CD4-positive, alpha-beta T cell (primary cell): ENCODE measurements at places on chromosomes 3 and 15.

DNA sequence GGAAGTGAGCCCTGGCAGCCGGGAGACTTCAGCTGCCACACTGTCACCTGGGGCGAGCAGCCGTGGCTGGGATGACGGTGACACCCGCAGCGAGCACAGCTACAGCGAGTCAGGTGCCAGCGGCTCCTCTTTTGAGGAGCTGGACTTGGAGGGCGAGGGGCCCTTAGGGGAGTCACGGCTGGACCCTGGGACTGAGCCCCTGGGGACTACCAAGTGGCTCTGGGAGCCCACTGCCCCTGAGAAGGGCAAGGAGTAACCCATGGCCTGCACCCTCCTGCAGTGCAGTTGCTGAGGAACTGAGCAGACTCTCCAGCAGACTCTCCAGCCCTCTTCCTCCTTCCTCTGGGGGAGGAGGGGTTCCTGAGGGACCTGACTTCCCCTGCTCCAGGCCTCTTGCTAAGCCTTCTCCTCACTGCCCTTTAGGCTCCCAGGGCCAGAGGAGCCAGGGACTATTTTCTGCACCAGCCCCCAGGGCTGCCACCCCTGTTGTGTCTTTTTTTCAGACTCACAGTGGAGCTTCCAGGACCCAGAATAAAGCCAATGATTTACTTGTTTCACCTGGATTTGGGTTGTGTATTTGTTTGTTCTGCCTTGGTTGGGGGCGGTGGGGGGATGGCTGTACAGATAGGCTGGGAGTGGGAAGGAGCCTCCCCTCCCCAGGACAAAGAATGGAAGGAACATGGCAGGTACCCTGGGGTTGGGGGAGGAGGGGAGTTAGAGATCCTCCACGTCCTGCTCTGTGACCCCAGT lies 2.9 kb upstream of the GRM2 start:
- peaks cover 64% of the 10 kb centered on the region for H3K36me3 ChIP-seq
- DNase-seq: no peak
- H3K27me3 ChIP-seq: no peaks in the 10 kb centered on the region
- H3K4me3 ChIP-seq: no peak overlapping the region

DNA sequence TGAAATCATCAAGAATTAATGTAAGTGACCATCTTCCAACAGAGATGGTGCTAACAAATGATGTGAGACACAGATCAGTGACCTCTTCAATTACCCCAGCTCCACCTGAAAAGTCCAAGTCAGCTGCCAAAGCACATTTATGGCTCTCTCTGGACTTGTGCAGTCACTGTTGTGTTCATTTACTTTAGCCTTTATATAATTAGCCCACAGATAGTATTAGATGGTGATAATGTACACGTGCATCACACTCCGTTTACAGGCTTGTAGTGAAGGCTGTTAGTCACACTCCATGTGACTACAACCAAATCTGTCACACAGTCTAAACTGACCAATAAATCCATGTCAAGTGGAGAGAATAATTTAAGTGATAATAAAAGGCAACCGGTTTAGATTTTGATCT lies 331.5 kb upstream of the IL12A start:
- H3K4me1 ChIP-seq: no peaks in the 10 kb centered on the region
- no peak overlapping the region for H3K4me3 ChIP-seq
- no peak overlapping the region for H3K27ac ChIP-seq
- H3K27me3 ChIP-seq: no peaks in the 10 kb centered on the region
- no peak for DNase-seq

- peaks cover 2% of the 10 kb centered on the region for H3K27me3 ChIP-seq
- H3K27ac ChIP-seq: no peak overlapping the region
- no peak overlapping the region for H3K4me3 ChIP-seq
- no peak for DNase-seq
- H3K36me3 ChIP-seq: no peaks in the 10 kb centered on the region
Observed at GRCh38 chr3:128524374-128525299, 31.6 kb upstream of the GATA2 start.

- no peaks in the 10 kb centered on the region for H3K4me1 ChIP-seq
- H3K36me3 ChIP-seq: no peaks in the 10 kb centered on the region
- DNase-seq: no peak
- no peak overlapping the region for H3K27ac ChIP-seq
- no peak overlapping the region for H3K4me3 ChIP-seq
Observed at GRCh38 chr3:89300526-89300925, 193.1 kb downstream of the EPHA3 start.

DNA sequence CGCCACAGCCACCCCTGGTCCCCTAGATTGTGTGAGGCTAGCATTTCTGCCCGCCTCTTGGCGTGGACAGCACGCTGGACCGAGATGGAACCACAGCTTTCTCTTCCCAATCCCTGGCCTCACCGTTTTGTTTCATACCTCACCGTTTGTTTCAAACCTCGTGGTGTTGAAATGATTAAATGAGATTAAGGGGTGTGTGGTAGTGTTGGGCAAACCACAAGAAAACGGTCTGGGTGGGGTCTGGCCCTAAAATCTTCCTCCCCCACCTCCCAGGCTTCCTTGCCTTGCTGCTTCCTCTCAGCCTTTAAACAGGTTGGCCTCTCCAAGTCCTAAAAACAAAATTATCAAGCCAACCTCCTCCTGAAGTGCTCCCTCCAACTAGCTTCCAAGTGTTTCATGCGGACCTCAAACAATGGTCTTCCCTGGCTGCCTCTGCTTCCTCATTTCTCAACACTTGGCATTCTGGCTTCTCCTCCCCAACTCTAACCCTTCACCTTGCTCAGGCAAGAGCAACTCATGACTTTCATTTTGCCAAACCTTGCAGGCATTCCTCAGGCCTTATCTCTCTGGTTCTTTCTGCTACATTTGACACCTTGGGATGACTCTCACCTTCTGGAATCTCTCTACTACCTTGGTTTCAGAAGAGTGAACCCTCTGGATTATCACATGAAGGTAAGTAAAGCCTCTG lies 1.4 kb upstream of the ATP13A3 start:
- no peaks in the 10 kb centered on the region for H3K27me3 ChIP-seq
- peak; percentile 24 for DNase-seq
- no peaks in the 10 kb centered on the region for H3K36me3 ChIP-seq
- H3K27ac ChIP-seq: no peak overlapping the region
- peak overlapping the region; percentile 81 for H3K4me3 ChIP-seq
- peaks cover 34% of the 10 kb centered on the region for H3K4me1 ChIP-seq

- peaks cover 5% of the 10 kb centered on the region for H3K4me1 ChIP-seq
- peak; percentile 46 for DNase-seq
- peaks cover 46% of the 10 kb centered on the region for H3K36me3 ChIP-seq
- H3K4me3 ChIP-seq: no peak overlapping the region
Observed at GRCh38 chr3:49703443-49703927, 14.1 kb downstream of the RNF123 start.

DNA sequence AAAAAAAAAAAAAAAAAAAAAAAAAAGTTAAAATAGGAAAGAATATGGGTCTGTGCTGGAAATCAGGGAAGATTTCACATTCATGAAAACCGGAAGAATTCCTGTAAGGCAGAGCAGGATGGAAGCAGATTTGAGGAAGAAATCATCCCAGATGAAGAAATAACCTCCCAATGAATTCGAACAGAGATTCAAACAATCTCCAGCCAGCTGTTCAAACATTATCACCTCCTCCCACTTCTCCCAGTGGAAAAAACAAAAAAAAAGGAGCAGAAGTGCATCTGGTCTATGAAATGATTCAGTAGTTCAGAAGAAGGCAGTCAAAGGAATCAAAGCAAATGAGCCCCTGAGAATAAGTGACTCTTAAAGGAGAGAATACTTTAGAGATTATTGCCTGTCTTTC lies 33.1 kb downstream of the CP start:
- H3K36me3 ChIP-seq: no peaks in the 10 kb centered on the region
- H3K27ac ChIP-seq: no peak overlapping the region
- no peaks in the 10 kb centered on the region for H3K27me3 ChIP-seq
- H3K4me3 ChIP-seq: no peak overlapping the region
- no peak for DNase-seq

DNA sequence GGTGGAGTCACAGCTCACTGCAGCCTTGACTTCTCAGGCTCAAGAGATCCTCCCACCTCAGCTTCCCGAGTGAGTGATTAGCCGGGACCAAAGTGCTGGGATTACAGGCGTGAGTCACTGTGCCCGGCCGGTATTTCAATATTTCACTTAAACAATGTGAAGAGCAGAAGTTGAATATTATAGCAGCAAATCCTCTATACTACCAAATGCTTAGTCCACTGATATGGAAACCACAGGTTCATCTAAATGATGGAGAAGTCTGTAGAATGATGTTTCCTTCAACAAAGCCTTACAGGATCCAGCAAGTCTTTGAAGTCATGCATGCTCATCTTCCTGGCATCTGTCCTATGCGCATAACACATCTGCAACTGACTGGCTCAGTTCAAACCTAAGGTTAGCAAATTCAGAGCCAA lies 20.3 kb upstream of the UACA start:
- no peaks in the 10 kb centered on the region for H3K36me3 ChIP-seq
- DNase-seq: no peak
- H3K4me1 ChIP-seq: no peaks in the 10 kb centered on the region
- no peak overlapping the region for H3K27ac ChIP-seq

- no peak for DNase-seq
- H3K4me1 ChIP-seq: no peaks in the 10 kb centered on the region
- no peak overlapping the region for H3K4me3 ChIP-seq
- no peaks in the 10 kb centered on the region for H3K36me3 ChIP-seq
Observed at GRCh38 chr3:99666201-99666600, 27.8 kb downstream of the COL8A1 start.

DNA sequence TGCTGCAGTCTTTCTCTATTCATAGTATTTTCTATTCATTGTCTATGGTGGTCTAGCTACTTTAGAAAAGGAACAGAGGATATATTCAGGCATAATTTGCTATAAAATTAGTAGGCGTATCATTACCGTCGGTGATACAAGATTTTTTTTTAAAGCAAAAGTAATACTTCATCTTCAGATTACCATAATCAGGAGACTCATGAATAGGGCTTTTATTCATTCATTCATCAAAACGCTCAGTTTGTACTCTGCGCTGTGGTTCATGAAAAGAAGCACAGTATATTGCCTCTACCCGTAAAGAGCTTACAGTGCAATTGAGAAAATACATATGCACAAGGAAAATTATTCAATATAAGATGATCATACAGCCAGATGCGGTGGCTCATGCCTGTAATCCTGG lies 136.7 kb upstream of the CHRM5 start:
- H3K4me3 ChIP-seq: no peak overlapping the region
- H3K36me3 ChIP-seq: no peaks in the 10 kb centered on the region
- no peak for DNase-seq
- no peak overlapping the region for H3K27ac ChIP-seq
- peaks cover 3% of the 10 kb centered on the region for H3K27me3 ChIP-seq
- H3K4me1 ChIP-seq: no peaks in the 10 kb centered on the region

DNA sequence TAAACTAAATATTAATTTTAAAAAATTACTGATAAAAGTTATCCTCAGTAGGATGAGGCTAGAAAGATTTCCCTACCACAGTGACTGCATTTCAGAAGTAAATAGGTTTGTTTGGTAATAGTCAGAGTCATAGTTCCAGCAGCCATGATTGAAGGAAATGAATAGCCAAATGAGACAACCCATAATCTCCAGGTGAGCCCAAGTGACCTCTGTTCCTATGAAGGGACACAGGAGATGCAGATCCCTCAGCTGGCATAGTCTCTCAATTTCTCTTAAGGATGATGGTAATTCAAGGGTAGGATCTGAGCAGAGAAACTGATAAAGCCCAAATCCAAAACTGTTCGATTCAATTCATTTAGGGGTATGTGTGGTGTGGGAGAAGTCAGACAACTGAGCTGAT lies 461.8 kb downstream of the RAP2B start:
- H3K4me3 ChIP-seq: no peak overlapping the region
- no peak for DNase-seq
- peaks cover 17% of the 10 kb centered on the region for H3K4me1 ChIP-seq
- no peaks in the 10 kb centered on the region for H3K27me3 ChIP-seq
- peak overlapping the region; percentile 16 for H3K27ac ChIP-seq

- H3K27me3 ChIP-seq: no peaks in the 10 kb centered on the region
- H3K36me3 ChIP-seq: no peaks in the 10 kb centered on the region
- no peak overlapping the region for H3K4me3 ChIP-seq
- no peaks in the 10 kb centered on the region for H3K4me1 ChIP-seq
- no peak overlapping the region for H3K27ac ChIP-seq
Observed at GRCh38 chr3:133023362-133023761, 14.8 kb upstream of the TMEM108 start.

- no peaks in the 10 kb centered on the region for H3K27me3 ChIP-seq
- no peaks in the 10 kb centered on the region for H3K36me3 ChIP-seq
- H3K27ac ChIP-seq: no peak overlapping the region
- no peak for DNase-seq
Observed at GRCh38 chr3:40502034-40502433, 3.8 kb upstream of the ZNF620 start.

GRCh38 chr3:157913741-157914150 lies 192.5 kb downstream of the SHOX2 start:
- DNase-seq: no peak
- H3K4me3 ChIP-seq: no peak overlapping the region
- H3K36me3 ChIP-seq: no peaks in the 10 kb centered on the region
- H3K27ac ChIP-seq: no peak overlapping the region

GRCh38 chr3:52259035-52259434 lies 13.5 kb downstream of the PPM1M start:
- no peaks in the 10 kb centered on the region for H3K27me3 ChIP-seq
- H3K36me3 ChIP-seq: peaks cover 96% of the 10 kb centered on the region
- H3K4me1 ChIP-seq: peaks cover 78% of the 10 kb centered on the region
- H3K4me3 ChIP-seq: no peak overlapping the region
- no peak for DNase-seq

GRCh38 chr3:141454906-141455602 lies 31.8 kb upstream of the RASA2 start:
- peaks cover 17% of the 10 kb centered on the region for H3K4me1 ChIP-seq
- no peaks in the 10 kb centered on the region for H3K27me3 ChIP-seq
- peak; percentile 26 for DNase-seq
- no peaks in the 10 kb centered on the region for H3K36me3 ChIP-seq
- H3K27ac ChIP-seq: no peak overlapping the region

- H3K4me1 ChIP-seq: no peaks in the 10 kb centered on the region
- H3K36me3 ChIP-seq: peaks cover 82% of the 10 kb centered on the region
- no peak overlapping the region for H3K27ac ChIP-seq
- H3K27me3 ChIP-seq: no peaks in the 10 kb centered on the region
- no peak for DNase-seq
Observed at GRCh38 chr3:53226841-53227407, 28.9 kb downstream of the TKT start.

DNA sequence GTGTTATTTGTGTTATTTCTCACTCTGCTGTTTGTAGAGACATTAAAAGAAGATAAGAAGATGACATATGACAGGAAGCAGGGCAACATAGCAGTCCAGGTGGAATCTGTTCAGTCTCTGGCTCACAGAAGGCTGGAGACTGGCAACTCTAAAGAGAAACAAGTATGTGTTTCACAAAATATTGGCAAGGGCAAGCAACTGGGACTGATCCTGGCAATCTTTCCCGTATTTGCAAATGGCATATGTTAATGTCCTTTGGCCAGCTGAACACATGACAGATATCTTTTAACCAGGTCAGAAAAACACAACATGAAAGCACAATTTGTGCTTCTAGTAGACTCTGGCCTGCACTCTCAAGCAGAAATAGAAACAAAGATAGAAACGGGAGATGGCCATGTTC lies 1354.1 kb upstream of the EPHA6 start:
- no peak for DNase-seq
- H3K27me3 ChIP-seq: no peaks in the 10 kb centered on the region

DNA sequence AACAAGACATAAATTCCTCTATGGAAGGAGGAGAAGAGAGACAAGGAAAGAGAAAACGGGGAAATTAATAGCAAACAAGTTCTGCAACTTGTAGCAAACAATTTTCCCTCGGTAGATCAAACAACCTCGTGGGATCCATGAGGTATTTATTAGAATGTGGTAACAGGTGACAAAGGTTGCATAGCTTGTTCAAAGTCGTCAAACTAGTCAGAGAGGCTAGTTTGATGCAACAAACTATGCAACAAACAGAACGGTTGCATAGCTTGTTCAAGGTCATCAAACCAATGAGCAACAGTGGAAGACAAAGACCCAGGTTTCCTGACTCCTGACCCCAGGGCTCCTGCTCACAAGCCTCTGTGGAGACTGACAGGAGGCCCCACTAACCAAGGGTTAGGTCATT lies 20.7 kb downstream of the MB21D2 start:
- H3K27ac ChIP-seq: no peak overlapping the region
- H3K4me1 ChIP-seq: peaks cover 73% of the 10 kb centered on the region
- H3K27me3 ChIP-seq: no peaks in the 10 kb centered on the region
